Right ventricle myocardium inferior (tissue), 1 donor: ENCODE measurements at places on chromosomes 3 and 15.

DNA sequence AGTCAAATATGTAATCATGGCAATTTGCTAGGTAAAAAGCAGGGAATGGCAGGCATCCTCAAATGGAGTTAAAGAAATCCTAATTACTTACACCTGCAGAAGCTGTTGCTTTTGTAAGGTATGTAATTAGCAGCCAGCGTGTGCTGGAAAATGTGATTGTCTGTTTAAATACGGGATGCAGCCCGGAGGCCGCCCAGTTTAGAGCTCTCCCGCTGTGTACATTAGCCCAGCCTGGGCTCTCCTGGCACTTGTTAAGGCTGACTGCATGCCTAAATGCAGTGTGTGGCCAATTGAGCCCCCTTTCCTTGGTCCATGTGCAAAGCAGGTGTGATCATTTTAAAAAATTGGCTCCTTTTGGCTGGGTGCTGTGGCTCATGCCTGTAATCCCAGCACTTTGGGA is 9.0 kb downstream of the DPH3 start:
- no peak for DNase-seq

GRCh38 chr3:194865615-194866014 is 179.9 kb downstream of the FAM43A start:
- DNase-seq: no peak

- no peak for DNase-seq
Measured at GRCh38 chr3:119527714-119528113, 29.4 kb downstream of the TIMMDC1 start.

DNA sequence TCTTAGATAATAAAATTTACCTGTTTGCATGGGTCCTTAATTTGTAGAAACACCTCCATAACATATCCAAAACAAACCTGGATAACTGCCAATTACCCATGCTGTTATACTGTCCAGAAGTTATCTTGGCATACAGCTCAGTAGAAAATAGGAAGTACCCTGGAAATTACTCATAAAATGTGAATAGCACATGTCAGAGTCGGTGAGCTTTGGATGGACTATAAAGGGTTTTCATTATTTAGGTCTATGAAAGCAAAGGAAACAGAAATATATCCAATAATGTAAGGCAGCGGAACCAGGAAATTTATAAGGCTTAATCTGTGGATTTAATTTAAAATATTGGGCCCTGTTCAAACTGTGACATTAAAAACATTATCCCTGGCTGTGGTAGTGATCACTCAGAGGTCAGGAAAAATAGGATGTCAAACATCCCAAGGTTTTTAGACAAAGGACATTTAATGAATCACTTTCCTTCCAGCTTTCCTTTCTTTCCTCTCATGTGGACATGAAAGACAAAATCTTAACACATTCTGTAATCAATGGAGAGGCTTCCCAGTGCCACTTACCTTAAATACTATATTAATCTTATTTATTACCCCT is 459.0 kb upstream of the DPH6 start:
- DNase-seq: no peak

GRCh38 chr15:33612721-33613304 is 302.0 kb downstream of the RYR3 start:
- no peak for DNase-seq

GRCh38 chr15:52481915-52482314 is 46.8 kb downstream of the MYO5A start:
- DNase-seq: no peak

GRCh38 chr15:86772369-86773059 is 692.8 kb downstream of the AGBL1 start:
- DNase-seq: no peak

- DNase-seq: peak; percentile 92
Measured at GRCh38 chr3:183253528-183254486, 754 bp downstream of the B3GNT5 start.

- no peak for DNase-seq
Measured at GRCh38 chr3:186520957-186521842, 23.0 kb downstream of the CRYGS start.

DNA sequence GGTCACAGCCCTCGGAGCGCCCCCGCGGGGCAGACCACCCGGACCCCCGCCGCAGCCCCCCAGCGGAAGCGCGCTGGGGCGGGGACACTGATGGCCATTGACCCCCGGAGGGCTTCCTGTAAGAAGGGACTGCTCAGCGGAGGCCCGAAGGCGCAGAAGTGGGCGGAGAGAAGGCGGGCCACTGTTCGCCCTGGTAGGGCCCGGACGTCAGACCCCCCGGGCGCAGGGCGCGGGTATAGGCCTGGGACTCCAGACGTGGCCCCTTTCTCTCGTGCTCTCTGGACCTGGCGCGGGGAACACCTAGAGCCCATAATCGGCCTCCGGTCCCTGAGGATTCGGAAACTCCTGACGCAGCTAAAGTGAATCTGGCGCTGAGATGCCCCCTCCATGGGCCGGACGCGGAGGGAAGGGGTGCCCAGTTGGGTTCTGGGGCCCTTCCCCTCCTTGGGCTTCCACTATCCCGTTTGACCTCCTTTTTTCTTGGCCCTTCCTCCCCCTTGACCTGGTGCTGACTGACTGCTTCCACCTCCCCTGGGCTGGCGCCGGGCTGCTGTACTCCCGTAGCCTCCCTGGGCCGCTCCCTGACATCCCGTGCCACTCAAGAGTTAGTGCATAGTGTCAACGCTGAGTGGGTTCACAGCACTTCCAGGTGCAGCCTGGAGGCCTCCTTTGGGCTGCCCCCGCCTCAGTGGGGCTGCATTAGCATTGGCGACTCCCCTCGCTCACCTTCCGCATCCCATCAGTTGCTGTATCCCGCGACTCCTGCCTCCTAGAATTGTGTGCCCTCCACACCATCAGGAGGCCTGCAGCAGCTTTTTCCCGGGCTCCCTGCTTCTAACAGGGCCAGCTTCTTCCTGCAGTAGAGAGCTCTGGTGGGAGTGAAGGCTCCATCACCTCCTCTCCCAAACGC is 694 bp downstream of the ABTB1 start:
- no peak for DNase-seq

DNA sequence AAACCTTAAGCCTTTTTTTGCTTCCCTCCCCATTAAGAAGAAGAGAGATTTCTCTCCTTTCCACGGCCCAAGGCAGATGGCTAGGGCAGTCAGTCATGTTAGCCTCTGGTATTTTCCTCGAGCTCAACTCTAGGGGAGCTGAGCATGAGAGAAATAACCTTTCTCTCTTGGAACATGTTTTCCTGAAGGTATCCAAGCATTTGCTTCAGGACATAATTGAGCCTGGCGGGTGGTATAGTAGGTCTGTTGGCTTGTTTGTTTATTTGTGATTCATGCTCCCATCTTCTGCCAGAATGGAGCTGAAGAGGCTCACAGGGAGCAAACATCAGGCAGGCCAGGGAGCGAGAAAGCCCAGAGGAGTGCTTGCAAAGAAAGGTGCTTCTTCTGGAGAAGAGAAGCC is 102.5 kb downstream of the MESD start:
- no peak for DNase-seq

DNA sequence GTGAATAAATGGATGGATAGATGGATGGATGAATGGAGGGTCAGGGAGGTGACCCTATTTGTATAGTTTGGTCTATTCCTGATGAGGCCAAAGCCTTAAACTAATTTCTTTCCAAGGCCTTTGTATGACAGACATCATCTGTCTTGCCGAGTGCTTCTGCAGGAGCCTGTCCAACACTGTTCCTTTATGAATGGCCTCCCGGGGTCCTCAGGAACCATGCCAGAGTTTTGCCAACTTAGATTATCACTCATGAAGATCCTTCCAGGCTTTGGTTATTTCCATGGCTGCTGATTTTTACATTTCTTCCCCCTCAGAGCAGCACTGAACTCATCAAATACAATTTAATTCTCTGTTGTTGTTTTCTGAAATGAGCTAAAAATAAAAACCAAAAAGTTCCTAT is 133.0 kb upstream of the SOX2 start:
- no peak for DNase-seq

DNA sequence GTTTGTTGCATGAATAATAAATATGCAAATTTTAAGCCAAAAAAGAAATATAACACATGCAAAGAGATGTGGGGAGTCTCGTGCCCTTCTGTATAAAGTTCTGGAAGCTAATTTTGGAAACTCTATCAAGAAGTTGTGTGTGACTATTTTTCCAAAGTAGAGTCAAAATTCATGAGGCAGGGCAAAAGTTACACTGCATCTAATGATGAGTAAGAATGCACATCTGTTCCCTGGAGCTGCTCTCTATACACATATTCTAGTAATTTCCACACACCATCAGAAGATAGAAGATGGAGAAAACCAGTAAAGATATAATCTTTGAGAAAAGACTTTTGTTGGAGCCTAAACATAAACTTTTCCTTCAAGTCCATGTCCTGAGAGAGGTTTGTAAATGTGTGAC is 199.6 kb downstream of the FHIT start:
- no peak for DNase-seq

DNA sequence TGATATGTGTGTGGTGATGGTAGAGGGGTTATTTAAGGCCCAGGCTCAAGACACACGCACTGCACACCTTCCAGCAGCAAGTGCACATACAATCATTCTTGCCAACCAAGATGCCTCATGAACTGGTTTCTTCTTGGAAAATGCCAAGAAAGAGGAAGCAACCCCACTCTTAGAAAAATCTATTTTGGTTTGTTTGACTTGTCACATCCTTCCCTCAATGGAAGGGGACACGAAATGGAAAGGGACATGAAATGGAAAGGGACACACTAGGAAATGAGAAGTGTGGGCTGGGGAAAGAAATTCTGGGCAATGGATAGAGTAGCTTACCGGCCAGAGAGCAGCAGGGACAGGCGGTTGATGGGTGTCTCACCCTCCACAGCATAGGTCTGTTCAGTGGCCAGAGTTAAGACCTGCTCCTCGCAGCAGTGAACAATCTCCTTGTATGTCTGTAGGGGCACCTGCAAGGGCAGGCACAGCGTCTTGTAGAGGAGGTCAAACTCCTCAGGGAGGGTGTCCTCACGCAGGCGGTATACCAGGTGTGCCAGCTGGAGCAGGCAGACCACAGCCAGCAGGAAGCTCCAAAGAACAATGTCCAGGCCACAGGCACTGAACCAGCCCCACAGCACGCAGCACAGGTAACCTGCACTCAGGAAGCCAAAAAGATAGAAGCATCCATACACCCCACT is 640 bp downstream of the POPDC2 start:
- no peak for DNase-seq

GRCh38 chr3:69944931-69945493 is 54.5 kb upstream of the SAMMSON start:
- no peak for DNase-seq

DNA sequence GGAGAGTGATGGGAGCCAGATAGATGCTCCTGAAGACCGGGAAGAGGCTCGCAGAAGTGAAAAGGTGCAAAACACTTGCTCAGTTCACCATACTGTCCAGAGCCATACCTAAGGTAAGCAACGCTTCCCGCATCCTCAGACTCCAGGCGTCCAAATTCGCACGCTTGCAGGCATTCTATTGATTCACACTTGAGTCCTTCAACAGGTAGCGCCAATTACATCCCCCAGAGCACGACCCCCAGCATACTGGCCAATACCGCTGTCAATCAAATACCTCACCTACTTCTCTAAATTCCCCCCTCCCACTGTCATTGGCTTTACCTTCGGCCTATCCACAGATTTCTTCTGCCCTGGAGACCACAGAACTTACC is 361 bp upstream of the STXBP5L start:
- no peak for DNase-seq

GRCh38 chr3:126968391-126969390 is 14.2 kb upstream of the PLXNA1 start:
- DNase-seq: no peak

- DNase-seq: no peak
Measured at GRCh38 chr15:70610541-70610940, 152.8 kb downstream of the UACA start.

- DNase-seq: no peak
Measured at GRCh38 chr3:160780245-160780644, 24.2 kb downstream of the PPM1L start.
